Thyroid gland (tissue), 4 donors: ENCODE measurements at places on chromosomes 5 and 9. TPM values are rescaled to one million over a fixed set of nuclear protein-coding genes. Genes with fewer than 3 reads are reported as not detected.

GRCh38 chr5:61964201-61964600 lies 341.8 kb upstream of the KIF2A start:
- DNase-seq = no peak

Gene LCN2
- total RNA-seq = 10.6 TPM

DNA sequence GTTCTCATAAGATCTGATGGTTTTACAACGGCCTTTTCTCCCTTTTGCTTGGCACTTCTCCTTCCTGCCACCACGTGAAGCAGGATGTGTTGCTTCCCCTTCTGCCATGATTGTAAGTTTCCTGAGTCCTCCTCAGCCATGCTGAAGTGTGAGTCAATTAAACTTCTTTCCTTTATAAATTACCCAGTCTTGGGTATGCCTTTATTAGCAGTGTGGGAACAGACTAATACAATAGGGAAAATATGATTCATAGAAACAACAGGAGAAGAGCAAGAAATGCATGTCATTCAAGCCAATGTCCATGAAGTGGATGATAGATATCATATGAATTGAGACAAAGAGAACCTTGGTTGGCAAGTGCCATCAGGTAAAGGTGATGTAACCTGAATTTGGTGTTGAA lies 128.3 kb upstream of the HAPLN1 start:
- no peak for DNase-seq

Gene MOB3B
- 9.8 TPM for total RNA-seq

DNA sequence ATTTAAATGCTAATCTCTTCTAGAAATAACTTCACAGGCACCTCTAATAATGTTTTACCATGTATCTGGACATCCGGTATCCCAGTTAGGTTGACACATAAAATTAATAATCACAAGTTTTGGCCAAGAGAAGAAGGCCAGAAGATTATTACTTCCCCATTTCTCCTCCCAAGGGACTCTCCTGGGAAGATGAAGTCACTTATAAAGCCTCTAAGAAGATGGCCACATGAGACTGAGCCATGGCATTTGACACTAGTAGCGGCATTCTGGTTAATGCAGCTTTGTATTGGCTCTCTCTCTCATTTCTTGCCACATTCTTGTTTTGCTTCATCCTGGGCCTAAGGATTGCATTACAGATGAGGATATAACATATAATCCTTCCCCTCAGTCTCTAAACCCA lies 34.5 kb upstream of the RASA1 start:
- DNase-seq = no peak

- DNase-seq = no peak
Observed at GRCh38 chr5:127243011-127243410, 47.6 kb upstream of the MEGF10 start.

DNA sequence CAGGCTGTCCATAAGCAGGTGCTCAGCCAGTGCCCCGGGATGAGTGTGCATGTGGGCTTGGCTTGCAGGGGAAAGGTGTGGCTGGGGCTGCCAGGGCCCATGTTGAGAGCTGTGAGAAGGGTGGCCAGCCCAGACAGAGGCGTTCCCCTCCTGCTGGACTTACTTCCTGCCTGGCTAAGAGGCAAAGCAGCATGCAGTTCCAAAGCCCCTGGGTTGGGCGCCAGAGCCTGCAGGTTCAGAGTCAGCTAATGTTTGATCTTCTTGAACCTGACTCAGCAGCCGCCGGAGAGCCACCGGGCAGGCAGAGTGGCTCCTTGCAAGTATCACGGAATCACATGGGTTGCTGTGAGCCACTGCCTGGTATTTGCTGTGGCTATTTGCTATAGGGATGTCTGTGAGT lies 168.4 kb upstream of the MAP1B start:
- peak; percentile 22 for DNase-seq

Gene KCTD16
- total RNA-seq = 2.3 TPM

DNA sequence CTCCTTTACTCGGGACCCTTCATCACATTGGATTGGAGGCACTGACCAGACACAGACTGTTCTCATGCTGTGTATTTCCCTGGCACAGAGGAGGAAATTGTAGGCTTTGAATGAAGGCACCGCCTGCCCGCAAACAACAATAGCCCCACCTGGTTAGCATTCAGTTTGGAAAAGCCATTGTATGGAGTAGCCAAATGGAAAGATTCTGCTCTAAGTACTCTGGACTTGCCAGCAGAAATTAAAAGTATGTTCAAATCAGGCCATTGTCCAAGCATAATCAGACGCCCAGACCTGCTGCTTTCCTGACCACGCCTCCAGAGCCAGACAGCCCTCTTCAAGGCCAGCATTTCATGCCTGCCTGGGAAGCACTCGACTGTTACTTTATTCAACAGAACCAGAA lies 8.0 kb upstream of the SEMA4D start:
- peak; percentile 92 for DNase-seq

DNA sequence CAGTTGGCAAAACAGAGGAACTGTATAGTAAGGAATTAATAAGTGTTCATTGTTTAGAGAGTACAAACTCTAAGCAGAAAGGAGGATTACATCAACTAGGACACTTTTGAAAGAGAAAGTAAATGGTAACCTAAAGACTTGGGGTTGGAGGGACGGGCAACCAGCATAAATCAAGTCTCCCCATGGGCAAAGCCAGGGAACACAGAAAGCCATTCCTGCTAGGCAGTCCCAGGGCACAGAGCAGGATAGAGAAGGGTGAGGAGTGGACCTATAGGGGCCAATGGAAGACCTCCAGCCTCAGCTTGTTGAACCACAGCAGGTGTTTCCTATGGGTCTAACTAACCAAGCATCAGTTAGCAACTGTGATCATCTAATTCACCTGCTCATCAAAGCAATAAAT lies 9.2 kb upstream of the ERAP1 start:
- no peak for DNase-seq

DNA sequence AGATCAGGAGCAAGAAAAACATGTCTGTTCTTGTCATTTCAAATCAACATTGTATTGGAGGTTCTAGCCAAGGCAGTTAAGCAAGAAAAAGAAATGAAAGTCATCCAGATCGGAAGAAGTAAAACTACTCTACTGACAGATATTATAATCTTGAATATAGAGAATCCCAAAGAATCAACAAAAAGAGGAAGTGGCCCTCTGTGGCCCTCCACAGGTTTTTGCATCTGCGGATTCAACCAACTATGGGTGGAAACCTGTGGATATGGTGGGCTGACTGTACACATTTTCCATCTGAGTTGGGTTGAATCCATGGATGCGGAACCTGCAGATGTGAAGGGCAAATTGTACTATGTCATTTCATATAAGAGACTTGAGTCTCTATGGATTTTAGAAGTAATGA lies 35.1 kb downstream of the GAS1 start:
- no peak for DNase-seq
